ENCODE measurements at places on chromosomes 3 and 15. TPM values are rescaled to one million over a fixed set of nuclear protein-coding genes. Genes with fewer than 3 reads are reported as not detected.

Gene THAP10
- 5.6 TPM for total RNA-seq

DNA sequence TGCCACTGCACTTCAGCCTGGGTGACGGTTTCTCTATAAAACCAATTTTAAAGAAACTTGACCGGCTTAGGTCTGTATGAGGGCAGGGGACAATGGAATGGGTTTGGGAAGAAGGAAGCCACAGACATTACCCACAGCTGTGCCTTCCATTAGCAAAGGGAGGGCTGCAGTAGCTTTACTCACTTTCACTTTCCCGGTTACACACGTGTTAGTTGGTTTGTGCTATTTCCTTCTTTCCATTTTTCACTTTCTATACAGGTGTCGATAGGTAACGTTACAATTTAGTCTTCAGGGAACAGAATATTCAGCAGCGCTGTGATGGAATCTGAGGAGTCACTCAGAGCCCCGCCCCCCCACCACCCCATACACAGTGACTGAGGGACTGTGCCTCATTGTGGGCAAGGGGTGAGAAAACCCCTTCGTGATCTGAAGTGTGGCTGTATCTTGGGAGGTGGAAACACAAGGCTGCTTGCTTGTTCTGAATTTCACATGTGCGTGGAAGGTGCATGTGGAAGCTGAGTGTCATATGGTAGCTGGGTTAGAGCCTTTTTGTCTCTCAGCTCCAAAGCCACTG is 44.8 kb upstream of the RPL32 start:
- no peak for DNase-seq

GRCh38 chr3:155154255-155154654 is 74.1 kb downstream of the MME start:
- no peak for DNase-seq

DNA sequence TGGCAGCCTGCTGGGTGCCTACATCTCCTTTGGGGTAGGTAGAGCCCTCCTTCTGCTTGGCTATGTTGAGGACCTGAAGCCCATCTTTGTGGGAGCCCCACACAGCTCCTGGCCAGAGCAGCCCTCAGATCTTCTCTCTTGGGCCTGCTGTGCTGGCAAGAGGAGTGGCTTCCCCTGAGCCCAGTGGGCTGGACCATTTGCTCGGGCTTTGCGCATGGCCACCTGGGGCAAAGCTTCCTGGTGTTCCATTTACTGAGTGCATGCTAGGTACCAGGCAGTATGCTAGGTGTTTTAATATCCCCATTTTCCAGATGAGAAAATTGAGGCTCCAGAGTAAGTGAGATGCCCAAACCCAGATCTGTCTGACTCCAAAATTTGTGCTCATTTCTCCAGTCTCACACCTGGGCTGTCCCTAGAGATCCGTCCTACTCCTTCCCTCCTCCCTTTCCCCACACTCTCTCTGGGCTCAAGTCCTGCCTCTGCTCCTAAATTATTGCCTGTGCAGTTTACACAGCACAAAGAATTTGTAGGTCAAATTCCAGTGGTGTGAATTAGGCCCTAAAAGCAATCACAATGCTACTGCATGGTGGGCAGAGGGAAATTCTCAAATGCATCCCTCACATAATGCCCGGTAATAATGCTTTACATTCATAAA is 39.7 kb downstream of the SLC28A1 start:
- DNase-seq = no peak

Gene ADAMTS7
- 3.3 TPM for total RNA-seq
